H1 (cell line): ENCODE measurements at places on chromosomes 2 and 18.

DNA sequence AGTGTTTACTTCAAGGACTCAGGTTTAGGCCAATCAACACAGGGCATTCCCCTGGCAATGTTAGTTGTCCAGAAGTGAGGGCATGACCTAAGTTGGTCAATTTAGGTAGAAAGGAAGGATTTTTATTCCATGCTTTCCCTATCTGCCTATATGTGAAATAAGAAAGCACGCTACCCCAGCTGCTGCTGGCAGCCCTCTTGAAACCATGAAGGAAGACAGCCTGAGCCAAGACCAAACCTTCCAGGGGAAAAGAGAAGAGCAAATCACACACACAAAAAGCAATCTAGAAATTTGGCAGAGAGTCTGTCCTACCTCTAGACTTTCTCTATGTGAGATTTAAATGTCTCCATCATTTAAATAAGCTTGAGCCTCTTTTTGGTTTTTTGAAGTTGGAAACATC, 387.6 kb downstream of the TNS1 start:
- no peak for DNase-seq

GRCh38 chr2:43174368-43174916, 52.0 kb downstream of the ZFP36L2 start:
- DNase-seq, result no peak

GRCh38 chr2:136639651-136640050, 125.7 kb upstream of the THSD7B start:
- DNase-seq, result no peak

DNA sequence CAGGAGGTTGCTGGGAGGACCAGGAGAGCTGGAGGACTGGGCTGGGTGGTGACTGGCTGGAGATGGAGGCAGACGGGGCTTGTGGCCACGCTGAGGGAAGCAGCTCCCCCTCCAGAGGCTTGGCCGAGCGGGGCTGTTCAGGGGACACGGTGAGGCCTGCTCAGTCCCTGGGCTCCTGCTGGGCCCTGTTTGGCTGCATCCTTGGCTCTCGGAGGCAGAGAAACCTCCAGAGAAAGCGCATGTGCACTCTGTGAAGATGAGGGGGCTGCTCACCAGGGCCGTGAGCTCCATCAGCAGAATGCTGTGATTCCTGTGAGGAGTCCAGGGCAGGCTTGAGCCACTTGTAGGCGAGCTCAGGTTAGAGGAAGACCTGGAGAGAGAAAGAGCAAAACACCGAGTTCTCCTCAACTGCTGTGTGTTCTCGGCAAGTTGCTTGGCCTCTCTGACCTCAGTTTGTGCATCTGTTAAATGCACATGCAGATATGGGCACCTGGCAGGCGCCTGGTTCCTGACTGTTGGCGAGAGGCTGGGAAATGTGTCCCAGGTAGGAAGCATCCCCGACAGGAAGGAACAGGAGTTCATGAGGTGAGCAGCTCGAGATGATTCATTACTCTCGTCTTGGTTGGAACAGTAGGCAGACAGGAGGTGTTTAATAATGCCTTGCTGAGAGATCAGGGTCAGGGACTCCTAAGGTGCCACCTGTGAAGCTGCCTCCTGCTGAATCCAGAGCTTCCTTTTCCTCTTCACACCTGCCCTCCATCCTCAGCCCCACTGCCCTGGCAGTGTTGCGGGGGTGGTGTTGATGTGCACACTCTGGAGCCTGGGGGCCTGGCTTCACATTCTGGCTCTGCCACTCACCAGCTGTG, 941 bp downstream of the ZAP70 start:
- no peak for DNase-seq

GRCh38 chr18:12359515-12359927, 17.5 kb downstream of the AFG3L2 start:
- DNase-seq, result no peak

DNA sequence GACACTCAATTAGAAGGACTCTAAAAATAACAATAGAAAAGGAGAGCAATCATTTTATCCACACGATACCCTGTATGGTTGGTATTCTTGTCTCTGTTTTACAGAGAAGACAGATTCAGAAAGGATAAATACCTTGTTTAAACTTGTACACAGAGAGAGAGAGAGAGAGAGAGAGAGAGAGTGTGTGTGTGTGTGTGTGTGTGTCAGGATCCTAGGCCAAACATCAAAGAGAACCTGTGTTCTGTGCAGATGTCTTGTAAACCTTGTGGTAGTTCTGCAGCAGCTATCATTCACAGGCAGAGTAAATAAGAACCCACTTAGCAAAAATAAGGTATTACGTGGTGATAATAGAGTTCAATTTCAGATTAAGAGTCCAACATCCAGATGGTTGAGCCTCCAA, 4.3 kb upstream of the CRIM1 start:
- no peak for DNase-seq

DNA sequence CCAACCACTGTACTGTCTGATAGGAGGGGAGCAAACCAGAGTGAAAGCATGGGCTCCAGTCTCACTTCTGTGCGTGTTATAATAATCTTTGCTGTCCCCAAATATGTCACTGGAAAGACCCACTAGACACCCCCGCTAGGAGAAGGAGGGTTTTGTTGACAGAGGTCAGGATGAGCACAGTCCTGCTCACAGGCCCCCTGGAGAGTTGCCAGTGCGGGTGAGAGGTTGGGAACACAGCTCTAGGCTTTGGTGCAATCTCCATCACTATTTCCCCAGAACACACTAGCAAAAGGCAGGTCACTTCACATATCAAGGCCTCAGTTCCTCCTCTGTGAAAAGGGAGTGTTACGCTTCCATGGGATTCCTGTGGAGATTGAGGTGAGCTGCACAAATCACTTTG, 9.7 kb downstream of the XDH start:
- DNase-seq, result no peak

DNA sequence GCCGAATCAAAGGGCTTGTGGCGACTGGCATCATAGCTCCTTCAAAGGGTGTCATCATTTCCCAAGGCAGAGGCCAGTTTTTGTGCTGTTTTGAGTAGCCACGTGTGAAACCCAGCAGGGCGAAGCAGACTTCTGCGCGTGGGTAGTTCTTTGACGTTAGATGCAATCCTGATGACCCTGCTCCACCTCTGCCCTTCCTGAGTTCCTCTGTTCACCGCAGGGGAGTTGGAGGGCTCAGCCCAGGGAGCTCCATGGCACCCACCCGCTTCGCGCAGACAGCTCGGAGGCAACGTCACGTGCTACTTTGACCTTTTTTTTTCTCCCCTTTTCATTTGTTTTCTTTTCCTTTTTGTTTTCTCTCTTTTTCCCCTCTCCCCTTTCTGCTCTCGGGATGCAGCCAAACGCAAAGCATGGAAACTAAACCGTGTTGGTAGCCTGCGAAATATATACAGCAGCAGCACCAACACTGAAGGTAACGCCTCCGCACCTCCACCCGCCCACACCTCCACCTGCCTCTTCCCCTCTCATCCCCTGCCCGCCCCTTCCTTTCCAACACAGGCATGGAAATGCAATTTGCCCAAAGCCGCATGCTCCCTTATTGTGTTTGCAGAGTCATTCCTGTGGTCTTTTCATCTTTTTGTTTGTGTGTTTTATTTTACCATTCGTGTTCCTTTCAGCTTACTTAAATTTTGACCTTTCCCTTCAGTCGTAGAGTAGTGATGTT, 153.6 kb downstream of the GBX2 start:
- peak; percentile 13 for DNase-seq

GRCh38 chr2:66346231-66346664, 88.7 kb upstream of the MEIS1 start:
- no peak for DNase-seq

- DNase-seq, result no peak
Measured at GRCh38 chr18:50947899-50948298, 19.9 kb upstream of the ELAC1 start.

DNA sequence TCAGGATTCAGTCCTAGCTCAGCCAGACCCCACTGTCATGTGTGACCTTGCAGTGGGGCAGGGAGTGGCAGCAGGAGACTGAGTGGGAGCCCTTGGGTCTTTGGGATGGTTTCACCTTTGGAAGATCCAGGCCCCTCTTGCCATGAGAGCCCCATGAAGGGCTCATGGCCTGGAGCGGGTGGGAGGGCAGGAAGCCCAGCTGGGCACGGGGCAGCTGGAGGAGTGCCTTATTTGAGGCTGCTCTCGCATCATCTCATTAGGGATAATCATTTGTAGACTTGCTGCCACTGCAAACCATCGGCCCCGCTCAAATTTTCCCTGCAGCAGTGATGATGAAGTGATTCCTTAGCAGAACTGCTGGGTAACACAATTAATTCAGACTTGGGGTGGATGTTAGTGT, 73.9 kb downstream of the TGOLN2 start:
- DNase-seq, result no peak

DNA sequence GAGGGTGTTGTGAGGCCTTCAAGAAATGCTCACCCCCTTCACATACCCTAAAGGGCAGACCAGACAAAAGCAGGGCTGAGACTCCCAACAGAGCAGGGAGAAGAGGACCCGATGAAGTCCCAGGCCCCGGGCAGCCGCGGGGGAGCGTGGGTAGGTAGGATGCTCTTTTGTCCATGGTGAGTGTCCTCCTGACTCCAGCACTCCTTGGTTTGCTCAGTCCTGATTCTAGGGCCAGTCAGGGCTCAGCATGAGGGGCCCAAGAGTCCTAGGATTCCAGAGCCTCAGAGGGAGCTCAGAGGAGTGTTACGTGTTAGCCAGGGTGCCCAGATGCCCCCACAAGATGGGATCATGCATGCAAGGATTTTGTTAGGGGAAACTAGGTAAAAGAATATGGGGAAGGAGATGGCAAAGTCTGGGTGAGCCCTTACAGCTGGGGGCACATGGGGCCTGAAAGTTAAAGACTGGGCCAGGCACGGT, 64.8 kb downstream of the SMAD7 start:
- DNase-seq, result no peak

DNA sequence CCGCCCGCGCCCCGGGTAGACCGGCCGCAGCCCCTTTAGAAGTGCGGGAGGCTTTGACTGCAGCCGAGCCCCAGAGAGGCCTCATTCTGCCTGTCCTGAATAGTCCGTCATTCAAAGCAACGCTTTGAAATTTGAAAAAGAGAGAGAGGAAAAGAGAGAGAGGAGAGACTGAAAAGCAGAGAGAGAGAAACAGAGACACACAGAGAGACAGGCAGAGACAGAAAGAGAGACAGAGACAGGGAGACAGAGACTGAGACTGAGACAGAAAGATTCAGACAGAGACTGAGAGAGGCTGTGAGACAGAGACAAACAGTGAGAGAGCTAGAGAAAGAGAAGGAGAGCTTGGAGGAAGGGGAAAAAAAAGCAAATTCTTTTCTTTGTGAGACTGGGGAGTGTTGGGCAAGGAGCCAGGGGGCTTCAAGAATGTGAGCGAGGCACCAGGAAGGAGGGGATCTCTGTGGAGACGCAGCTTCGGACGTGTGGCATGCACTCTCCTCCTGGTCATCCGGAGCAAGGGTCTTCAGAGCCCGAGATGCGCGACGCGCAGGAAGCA, 73.1 kb downstream of the MYCN start:
- no peak for DNase-seq

DNA sequence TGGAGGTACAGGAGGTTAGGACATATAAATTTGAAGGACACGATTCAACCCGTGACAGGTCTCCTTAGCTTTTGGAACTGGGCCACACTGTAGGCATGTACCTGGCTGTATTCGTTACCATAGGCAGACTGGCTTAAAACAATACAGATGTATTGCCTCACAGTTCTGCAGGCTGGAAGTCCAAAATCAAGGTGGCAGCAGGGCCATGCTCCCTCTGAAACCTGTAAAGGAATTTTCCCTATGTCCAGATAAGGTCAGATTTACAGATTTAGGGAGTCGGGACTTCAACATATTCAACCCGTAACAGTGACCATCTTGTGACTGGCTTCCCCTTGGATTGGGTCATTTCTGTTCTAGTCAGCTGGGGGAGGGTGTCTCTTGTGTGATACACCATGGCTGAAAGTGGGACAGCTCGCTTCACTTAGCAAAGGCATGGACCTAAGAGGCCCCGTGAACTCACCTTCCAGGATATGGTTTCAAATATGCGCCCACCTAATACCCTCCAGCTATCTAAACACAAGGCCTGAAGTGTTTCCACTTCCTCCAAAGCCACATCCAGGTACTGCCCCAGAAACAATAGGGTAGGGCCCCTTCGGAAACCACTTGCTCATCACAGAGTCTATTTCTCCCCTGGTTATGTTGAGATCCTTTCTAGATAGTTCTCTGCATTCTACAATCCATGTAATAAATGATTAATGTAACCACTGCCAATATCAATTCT, 85.0 kb downstream of the ZCCHC2 start:
- DNase-seq, result no peak

- no peak for DNase-seq
Measured at GRCh38 chr2:207045531-207045930, 106.2 kb downstream of the CPO start.

GRCh38 chr2:68800027-68800401, 65.4 kb downstream of the ARHGAP25 start:
- DNase-seq, result no peak

DNA sequence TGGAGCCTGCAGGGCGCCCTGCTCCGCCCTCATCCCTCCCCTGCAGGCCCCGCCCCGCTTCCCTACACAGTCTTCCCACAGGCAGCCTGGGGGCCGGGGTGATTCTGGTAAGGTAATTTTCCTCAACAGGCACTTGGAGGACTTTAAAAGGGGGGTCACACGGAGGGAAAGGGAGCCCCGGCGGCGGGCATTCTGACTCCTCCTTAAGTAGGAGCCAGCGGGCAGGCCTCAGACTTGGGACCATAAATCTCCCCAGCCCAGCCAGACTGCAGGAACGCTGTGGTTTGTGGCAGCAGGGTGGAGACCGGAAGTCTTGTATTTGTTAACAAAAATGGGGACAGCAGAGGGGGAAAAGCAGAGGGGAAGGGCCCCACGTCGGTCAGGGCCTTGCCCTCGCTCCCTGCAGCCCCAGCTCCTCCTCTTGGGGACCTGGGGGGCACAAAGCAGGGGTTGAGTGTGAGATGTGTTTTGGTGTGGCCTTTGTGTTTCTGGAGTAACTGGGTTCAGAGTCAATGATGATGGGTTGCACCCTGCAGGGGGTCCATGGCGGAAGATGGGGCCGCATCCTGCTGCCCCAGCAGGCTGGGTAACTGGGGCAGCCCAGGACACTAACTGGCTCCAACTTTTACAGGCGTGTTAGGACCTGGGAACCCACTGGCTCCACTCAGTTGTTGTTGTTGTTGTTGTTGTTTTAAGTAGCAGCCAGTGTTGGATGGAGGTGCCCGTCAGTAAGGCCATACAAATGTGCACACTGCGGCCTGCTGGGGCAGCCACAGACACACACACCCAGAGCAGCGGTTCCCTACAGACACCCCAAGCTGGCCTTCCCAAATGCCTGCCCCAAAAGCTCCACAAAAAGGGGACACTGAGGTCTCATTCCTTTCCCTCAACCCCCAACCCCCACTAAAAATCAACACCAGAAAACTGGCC, 27.7 kb downstream of the SMAD7 start:
- DNase-seq, result no peak

- DNase-seq, result no peak
Measured at GRCh38 chr18:46793565-46793964, 36.7 kb upstream of the ST8SIA5 start.

GRCh38 chr18:54229421-54230059, 5.1 kb upstream of the MBD2 start:
- DNase-seq, result no peak

GRCh38 chr2:101193033-101193626, 41.9 kb upstream of the TBC1D8 start:
- no peak for DNase-seq
